ENCODE measurements at places on chromosomes 1 and 21.

DNA sequence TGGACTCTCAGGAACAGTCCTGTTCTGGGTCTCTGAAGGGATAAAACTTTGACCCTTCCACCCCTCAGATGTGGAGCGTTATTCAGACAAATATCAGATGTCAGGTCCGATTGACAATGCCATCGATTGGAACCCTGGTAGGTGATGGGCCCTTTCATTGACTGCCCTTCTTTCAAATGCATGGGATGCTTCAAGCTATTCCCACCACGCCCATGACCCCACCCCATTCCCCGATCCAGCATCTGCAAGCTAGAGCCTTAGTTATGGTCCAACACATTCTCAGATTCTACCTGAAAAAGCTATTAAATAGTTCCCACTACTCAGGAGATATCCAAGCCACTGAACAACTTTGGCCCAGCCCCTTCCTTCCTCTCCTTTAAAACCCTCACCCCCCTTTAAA lies 12.5 kb downstream of the POLR3GL start:
- DNase-seq: no peak

DNA sequence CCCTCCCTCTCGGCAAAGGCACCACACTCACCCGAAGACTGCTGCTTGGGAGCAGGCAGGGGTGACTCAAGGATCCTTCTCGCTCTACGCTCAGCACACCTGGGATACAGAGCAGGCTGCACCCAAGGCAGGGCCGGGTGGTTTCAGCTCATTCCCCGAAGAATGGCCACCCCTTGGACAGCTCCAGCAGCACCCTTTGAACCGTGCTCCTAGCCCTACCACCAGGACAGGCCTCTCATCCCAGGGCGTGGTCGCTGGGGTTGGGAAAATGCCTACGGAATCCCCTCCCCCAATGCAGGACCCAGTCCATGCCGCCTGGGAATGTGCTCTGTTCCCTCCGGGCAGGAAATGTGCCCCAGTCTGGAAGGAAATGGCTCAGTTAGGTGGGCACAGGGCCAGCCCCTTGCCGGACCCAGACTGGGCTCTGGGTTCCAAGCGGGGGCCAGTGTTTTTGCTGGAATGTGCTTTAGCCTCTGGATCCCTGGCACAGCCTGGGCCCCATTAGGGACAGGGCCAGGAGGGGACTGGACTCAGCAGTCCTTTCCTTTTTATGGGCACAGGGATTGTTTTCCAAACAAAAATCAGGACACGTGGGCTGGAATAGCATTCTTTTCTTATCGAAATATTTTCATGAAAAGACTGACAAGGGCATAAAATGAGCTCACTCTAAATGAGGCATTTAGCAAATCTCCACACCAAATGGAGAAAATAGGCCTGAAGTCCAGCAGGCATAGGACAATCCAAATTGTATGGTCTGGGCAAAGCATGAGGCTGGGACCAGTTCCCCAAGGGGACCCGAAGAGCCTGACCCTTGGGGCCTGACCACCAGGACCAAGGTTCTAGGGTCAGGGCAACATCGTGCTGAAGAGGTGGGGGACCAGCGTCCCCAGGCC lies 7.3 kb downstream of the TMEM82 start:
- no peak for DNase-seq

- DNase-seq: no peak
Measured at GRCh38 chr1:13443335-13443979, 33.2 kb downstream of the PRAMEF20 start.

GRCh38 chr1:1068517-1069055 lies 5.5 kb downstream of the RNF223 start:
- no peak for DNase-seq

DNA sequence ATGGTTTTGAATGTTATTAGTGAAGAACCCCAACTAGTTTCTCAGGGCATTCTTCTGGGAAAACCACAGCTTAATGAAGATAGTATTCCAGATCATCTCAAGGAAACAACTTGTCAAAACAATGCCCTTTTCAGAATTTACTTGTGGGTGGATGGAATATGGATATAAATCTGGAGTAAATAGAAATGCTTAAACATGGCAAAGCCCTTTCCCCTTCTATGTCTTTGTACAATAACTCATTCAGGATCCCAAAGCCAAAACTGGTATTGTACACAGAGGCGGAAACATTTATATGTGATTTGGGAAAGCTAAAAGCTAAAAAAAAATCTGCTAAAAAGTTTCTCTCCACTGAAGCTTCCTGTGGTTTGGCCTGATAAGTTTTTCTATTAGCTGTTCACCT lies 55.5 kb upstream of the RGS5 start:
- DNase-seq: no peak

DNA sequence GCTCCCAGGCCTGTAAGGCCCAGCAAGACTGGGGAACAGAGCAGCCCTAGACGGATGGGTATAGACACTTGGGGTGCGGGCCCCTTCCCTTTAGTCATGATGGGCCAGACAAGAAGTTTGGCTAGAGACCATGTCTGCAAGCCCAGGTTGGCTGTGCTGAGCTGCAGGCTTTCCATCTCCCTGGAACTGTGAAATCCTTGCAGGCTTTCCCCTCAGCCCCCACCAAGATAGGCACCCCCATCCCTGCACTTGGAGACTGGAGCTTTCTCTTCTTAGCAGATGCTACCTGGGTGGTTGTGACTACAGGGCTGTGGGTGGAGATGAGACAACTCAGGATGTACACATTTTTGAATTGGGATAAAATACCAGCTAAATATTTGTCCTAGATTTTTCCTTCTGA lies 110.3 kb downstream of the PTPRU start:
- DNase-seq: no peak

- DNase-seq: no peak
Measured at GRCh38 chr1:220796530-220796929, 9.8 kb downstream of the MTARC1 start.

DNA sequence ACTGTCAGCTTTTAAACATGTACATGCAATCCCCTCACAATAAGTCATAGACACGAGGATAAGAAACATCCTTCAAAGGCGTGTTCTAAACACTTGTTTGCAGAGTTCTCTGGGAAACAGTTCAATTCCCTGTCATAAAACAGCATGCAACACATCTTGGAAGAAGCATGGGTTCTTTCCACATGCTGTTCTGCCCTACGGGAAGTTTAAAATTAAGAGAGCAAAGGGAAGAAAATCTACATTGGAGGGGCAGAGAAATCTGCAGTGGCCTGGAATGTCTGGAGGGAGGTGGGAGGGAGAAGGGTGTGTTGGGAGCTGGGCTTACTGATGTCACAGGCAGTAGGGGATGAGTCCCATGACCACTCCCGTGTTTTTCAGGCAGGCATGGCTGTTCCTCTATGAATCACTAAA lies 98.3 kb upstream of the SLC2A1 start:
- no peak for DNase-seq

- DNase-seq: no peak
Measured at GRCh38 chr1:2999571-2999970, 21.7 kb upstream of the ACTRT2 start.

- DNase-seq: no peak
Measured at GRCh38 chr1:88680471-88680870, 3.6 kb upstream of the PKN2 start.

- DNase-seq: no peak
Measured at GRCh38 chr1:46770541-46770940, 28.3 kb upstream of the CYP4B1 start.

DNA sequence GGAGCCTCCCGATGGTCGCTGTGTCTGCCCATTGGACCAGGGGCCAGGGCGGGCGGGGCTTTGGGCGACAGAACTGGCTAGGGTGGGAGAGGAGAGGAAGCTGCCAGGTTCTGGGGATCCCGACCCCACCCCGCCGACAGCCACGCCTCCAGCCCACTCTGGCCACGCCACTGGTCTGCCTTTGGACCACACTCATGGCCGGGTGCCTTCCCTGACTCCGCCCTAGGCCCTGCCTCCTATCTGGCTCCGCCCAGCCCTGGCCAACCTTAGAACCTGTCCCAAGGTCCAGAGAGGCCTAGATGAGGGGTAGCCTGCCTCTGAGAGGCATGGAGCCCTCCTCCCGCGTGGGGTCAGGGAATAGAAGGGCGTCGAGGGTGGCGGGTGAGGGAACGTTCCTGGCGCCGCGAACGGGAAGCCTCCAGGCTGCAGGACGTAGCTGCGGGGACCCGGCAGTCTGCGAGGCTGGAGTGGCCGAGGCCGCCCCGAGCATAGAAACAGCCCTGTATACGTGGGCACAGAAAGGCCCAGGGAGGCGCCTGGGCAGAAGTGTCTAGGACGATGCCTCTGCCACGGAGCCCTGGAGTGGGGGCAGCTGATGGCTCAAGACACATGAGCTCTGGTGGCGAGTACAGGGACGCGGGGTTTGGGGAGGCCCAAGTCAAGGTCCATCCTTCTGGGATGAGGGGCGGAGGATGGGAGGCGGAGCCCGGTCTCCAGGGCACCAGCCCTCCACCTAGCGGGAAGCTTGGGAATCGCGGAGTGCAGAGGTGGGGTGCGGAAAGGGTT lies 11.5 kb upstream of the COL16A1 start:
- no peak for DNase-seq

- DNase-seq: no peak
Measured at GRCh38 chr1:88983791-88984559, 8.5 kb downstream of the KYAT3 start.

DNA sequence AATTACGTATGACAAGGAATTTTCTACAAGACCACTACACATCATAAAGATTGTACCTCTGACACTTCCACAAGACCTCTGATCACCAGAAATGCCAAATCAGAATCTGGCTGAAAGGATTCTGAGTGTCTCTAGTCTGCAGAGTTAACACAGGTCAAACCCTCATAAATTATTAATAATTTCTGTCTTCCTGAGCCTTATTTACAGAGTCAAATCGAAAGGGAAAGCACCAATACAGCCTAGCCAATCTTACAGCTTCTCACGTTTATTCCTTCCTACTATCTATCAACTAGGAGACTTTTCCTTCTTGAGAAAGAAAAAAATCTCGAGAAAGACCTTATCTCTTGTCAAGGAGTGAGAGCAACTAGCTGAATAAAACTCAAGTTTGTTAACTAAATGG lies 2151.6 kb downstream of the MRPL39 start:
- DNase-seq: no peak

Data from stimulated activated CD8-positive, alpha-beta memory T cell treated with anti-CD3 and anti-CD28 coated beads, Interleukin-7, amount 100 ng/mL, for 1 hour (primary cell).